Stimulated activated naive CD8-positive, alpha-beta T cell treated with anti-CD3 and anti-CD28 coated beads, Interleukin-15, Interleukin-2, amounts not matched to agents 100 U/mL and 50 U/mL, for 24 hours (primary cell): ENCODE measurements at places on chromosomes 1 and 21.

DNA sequence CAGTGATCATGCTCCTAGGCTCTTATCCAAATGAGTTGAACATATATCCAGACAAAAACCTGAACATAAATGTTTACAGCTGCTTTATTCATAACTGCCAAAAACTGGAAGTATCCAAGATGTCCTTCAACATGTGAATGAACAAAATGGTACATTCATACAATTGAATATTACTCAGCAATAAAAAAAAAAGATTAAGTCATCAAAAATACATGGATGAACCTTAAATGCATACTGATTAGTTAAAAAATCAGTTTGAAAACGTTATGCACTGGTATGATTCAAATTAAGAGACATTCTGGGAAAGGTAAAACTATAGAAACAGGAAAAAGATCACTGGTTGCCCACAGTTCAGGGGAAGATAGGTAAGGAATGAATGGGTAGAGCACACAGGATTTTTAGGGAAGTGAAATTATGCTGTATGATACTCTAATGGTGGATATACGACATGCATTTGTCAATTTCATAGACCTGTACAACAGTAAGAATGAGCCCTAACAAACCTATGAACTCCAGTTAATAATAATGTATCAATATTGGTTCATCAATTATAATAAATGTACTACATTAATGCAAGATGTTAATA is 3.1 kb downstream of the LRRC40 start:
- DNase-seq, result no peak

GRCh38 chr1:213035573-213035972 is 15.5 kb upstream of the RPS6KC1 start:
- no peak for DNase-seq

GRCh38 chr21:43835050-43835449 is 30.0 kb upstream of the AGPAT3 start:
- no peak for DNase-seq

DNA sequence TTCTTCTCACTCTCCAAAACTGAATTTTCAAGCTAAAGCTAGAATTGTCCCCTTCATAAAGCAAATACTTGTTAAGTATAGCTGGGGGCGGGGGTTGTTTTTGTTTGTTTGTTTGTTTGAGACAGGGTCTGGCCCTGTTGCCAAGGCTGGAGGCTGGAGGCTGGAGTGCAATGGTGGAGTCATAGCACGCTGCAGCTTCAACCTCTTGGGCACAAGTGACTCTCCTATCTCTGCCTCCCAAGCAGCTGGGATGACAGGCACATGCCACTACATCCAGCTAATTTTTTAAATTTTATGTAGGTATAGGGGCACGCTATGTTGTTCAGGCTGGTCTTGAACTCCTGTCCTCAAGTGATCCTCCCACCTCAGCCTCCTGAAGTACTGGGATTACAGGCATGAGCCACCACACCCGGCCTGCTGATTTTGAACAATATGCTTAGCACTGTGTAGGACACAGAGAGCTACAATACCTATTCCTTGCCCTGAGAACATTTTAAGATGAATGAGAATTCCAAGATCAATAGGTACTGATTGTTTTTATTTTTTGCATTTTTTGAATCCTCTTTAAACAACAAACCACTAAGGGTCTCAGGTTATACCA is 42.2 kb downstream of the PCNX2 start:
- DNase-seq, result no peak

DNA sequence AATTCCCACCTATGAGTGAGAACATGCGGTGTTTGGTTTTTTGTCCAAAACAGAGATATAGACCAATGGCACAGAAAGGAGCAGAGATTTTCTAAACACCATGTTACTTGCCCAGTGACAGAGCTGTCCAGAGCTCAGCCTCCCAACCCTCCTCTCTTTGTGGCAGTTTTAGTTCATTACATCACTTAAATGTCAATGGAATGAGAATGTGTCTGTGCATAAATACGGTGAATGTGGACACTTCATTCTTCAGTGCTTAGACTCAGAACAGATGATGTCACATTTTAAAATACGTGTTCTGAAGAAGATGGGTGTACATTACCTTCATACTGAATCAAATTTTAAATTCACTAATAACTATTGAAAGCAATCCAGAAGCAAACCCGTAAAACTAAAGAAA is 374.9 kb downstream of the DSCAM start:
- no peak for DNase-seq

DNA sequence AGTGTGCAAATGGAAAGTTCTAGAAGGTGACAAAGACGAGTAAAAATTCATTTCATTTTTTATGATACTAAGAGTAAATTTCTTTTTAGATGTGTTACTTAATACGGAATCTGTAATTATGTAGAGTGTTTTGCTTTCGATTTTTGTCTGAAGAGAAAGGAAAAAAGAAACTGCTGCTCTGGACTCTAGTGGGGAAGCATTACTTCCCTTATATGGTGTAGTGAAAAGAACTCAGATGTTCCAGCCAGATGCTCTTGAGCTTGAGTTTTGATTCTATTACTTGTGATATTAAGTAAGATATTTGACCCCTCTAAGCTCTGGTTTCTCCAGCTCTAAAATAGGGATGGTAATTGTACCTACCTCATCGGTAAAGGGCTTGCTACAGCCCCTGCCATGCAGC is 12.2 kb upstream of the GPR161 start:
- no peak for DNase-seq

- DNase-seq, result no peak
Measured at GRCh38 chr1:215407575-215407974, 159.5 kb upstream of the KCTD3 start.

DNA sequence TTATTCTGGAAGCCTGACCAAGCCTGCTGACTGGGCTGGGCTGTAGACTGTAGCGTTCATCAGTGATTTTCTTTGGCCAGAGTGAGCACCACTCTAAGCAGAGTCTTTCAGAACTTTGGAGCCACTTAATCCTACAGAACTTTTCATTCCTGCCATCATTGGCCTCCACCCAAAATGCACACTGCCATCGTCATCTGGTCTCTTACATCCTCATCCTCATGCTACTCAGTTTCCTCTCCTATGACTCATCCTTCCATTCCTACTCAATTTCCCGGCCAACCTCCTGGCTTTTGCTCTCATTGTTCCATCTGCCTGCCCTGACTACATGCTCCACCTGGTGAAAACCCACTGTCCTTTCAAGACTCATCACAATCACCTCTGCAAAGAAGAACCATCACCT is 233.8 kb upstream of the USP25 start:
- no peak for DNase-seq

DNA sequence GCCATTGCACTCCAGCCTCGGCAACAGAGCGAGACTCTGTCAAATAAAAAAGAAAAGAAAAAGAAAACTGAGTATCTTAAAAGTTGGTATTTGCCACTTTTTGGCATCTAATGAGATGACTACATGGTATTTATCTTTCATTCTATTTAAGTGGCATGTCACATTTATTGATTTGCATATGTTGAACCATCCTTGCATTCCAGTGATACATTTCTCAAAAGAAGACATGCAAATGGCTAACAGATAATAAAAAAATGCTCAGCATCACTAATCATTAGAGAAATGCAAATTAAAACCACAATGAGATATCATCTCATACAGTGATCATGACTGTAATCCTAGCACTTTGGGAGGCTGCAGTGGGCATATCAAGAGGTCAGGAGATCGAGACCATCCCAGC is 28.1 kb downstream of the SFPQ start:
- DNase-seq, result no peak

GRCh38 chr1:64065571-64065970 is 137.9 kb upstream of the UBE2U start:
- DNase-seq, result no peak

DNA sequence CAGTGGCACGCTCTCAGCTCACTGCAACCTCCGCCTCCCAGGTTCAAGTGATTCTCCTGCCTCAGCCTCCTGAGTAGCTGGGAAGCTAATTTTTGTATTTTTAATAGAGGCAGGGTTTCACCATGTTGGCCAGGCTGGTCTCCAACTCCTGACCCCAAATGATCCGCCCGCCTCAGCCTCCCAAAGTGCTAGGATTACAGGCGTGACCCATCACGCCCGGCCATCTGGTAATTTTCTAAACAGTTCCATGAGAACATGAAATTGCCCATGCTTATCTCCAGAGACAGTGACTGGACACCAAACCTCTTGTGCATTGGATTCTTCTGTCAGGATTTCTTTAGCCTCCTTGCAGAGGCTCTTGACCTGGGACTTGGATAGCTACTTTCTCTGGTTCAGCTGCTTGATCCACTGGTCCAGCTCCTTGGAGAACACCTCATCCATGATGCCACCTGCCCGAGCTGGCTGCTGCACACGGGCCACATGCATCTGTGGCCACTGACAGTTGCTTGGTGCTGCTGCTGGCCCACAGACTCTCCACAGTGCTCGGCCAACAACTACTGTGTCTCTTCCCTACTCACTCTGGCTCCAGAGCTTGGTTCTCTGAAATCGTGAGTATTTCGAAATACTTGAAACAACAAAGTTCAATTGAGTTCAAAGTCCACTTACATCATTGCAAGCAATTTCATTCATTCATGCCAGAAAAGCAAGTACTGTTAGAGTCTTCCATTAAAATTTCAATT is 40.0 kb upstream of the CTPS1 start:
- DNase-seq, result no peak

- DNase-seq, result no peak
Measured at GRCh38 chr1:176989754-176990153, 174.8 kb downstream of the ASTN1 start.

DNA sequence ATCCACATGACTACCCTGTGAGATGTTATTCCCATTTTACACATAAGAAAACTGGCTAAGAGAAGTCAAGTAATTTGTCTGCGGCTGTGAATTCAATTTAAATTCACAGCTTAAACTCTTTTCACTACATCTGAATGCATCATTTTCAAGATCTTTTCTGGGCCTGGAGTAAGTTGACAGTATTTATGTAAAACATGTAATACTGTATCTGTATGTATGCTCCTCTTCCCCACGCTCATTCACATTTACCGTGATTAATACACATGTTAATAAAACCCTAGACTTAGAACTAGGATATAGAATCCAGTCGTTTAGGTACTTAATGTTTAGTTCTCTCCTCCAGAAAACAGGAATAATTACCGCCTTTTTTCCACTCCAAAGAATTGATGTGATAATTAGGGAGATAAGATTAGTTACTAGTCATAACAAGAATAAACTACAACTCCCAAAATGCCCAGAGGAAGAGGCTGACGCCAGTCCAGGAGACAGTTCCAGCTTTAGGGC is 442 bp upstream of the PPP1R12B start:
- DNase-seq, result no peak

DNA sequence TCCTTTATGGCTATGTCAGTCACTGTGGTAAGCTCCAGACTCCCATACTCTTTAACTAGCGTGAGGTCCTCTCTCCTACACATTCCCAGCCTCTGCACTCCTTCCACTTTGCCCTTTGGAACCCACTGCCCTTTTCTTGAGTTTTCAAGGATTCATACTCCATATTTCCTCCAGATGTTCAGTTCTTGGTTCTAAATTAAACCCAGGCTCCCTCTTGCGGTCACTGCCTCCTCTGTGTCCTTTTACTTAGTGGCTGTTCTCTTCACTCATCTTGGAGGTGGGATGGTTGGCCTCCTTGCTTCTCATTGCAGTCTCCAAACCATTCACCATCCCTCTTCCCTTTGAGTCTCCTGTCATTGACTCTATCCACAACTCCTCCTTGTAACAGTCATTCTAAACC is 208.1 kb downstream of the TGFB2 start:
- no peak for DNase-seq

- peak; percentile 37 for DNase-seq
Measured at GRCh38 chr1:100538913-100539835, 1.2 kb downstream of the GPR88 start.

DNA sequence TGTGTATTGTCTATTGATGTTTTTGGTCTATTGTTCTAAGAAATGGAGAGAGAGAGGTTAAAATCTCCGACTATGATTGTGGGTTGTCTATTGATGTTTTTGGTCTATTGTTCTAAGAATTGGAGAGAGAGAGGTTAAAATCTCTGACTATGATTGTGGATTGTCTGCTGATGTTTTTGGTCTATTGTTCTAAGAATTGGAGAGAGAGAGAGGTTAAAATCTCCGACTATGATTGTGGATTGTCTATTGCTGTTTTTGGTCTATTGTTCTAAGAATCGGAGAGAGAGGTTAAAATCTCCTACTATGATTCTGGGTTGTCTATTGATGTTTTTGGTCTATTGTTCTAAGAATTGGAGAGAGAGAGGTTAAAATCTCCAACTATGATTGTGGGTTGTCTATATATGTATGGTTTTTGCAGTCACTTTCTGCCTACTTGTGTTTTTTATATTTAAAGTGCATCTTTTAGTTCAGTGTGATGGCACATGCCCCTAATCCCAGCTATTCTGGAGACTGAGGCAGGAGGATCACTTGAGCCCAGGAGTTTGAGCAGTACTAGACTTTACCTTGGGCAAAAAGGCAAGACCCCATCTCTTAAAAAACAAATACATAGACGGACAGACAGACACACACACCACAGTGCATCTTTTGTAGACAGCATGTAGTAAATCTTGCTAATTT is 16.2 kb downstream of the C1orf159 start:
- no peak for DNase-seq

DNA sequence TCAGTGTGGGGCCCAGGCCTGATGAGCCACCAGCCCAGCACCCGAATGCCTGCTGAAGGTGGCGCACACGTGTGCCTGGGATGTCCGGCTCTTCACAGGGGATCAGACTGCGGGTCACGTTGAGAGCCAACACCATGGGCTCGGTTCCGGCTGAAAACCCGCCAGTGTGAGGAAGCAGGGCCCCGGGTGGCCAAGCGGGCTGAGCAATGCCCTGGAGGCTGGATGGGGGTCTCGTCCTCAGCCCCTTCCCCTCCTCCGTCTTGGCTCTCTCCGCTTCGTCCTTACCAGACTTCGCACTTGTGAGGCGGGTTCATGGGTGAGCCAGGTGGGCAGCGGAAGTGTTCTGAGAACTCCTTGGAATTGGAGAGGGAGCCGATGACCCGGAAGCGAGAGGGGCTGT is 43.0 kb upstream of the EIF4G3 start:
- no peak for DNase-seq

GRCh38 chr1:21674957-21675356 is 5.8 kb upstream of the RAP1GAP start:
- DNase-seq, result no peak

DNA sequence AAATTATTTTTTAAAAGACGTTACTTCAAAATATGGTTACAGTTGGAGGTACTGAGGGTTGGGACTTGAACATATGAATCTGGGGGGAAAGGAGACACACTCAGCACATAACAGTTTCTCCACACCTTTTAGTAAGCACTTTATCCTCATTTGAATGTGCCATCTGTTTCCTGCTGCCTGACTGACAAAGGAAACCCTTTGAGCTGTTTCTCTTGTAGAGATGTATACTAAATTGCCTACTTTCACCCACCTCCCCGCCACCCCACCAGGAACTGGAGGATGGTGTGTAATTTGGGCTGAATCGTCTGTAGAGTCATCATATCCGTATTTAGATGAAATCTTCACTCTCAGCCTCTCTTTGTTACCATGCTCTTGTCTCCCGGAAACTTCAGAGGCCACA is 108.1 kb downstream of the KAZN start:
- DNase-seq, result no peak

GRCh38 chr21:15020797-15021196 is 44.0 kb downstream of the NRIP1 start:
- DNase-seq, result no peak

GRCh38 chr1:59900640-59901039 is 25.9 kb downstream of the CYP2J2 start:
- DNase-seq, result no peak

GRCh38 chr1:94299627-94300553 is 62.5 kb upstream of the ARHGAP29 start:
- no peak for DNase-seq

- no peak for DNase-seq
Measured at GRCh38 chr1:153493343-153493960, 33.0 kb upstream of the S100A7 start.
